ENCODE measurements at places on chromosomes 7 and 10. TPM values are rescaled to one million over a fixed set of nuclear protein-coding genes. Genes with fewer than 3 reads are reported as not detected.

Gene PILRA
- 0.45 TPM for total RNA-seq

Gene IL15RA
- total RNA-seq, result 3.9 TPM

Gene OR2A12
- not detected for total RNA-seq

Gene FERD3L
- total RNA-seq, result not detected

Gene UBE2H
- 60.0 TPM for total RNA-seq

Gene PDIA4
- 160 TPM for total RNA-seq

Gene OR2A5
- not detected for total RNA-seq

Gene TRIP6
- total RNA-seq, result 76.9 TPM

Gene EDRF1
- 33.2 TPM for total RNA-seq

Gene POT1
- total RNA-seq, result 22.3 TPM

Gene PDE1C
- 100 TPM for total RNA-seq

Gene ZC3HAV1
- 22.4 TPM for total RNA-seq

Gene CUTC
- total RNA-seq, result 24.8 TPM

Gene TMEM213
- total RNA-seq, result not detected

Gene NEUROG3
- not detected for total RNA-seq

Gene PPIF
- total RNA-seq, result 50.2 TPM

Gene ANKRD61
- total RNA-seq, result 0.19 TPM

Gene ATRNL1
- total RNA-seq, result 4.1 TPM

Gene FAM25C
- total RNA-seq, result 2.2 TPM

Gene ZNF853
- total RNA-seq, result 3.9 TPM

Gene AGMO
- total RNA-seq, result 11.9 TPM

Gene ACSM6
- not detected for total RNA-seq

Gene SLC16A9
- total RNA-seq, result 0.87 TPM

Gene ANKIB1
- 24.0 TPM for total RNA-seq

Gene SH2D4B
- 0.30 TPM for total RNA-seq

Gene CPA2
- total RNA-seq, result not detected

Gene CALCR
- total RNA-seq, result not detected

Gene PBLD
- total RNA-seq, result 0.87 TPM

Gene GET4
- total RNA-seq, result 57.3 TPM

Gene HECW1
- total RNA-seq, result 2.5 TPM

Gene LRIT1
- not detected for total RNA-seq

Gene NYAP1
- total RNA-seq, result 0.08 TPM

Gene TMEM176A
- not detected for total RNA-seq

Gene NKX2-3
- not detected for total RNA-seq

Gene BTAF1
- 35.0 TPM for total RNA-seq

Gene CAV1
- total RNA-seq, result 101 TPM

Gene CASD1
- total RNA-seq, result 6.6 TPM

Gene RSU1
- 14.3 TPM for total RNA-seq

Gene ITGB1
- total RNA-seq, result 361 TPM

Gene KCND2
- 0.30 TPM for total RNA-seq

Gene C10orf105
- not detected for total RNA-seq

Gene XPNPEP1
- total RNA-seq, result 109 TPM

Gene CALN1
- 0.08 TPM for total RNA-seq

Gene UBE3C
- total RNA-seq, result 61.0 TPM

Gene RAB19
- not detected for total RNA-seq

Gene TLX1
- total RNA-seq, result not detected

Gene MBL2
- 0.05 TPM for total RNA-seq

Gene STEAP1B
- 35.9 TPM for total RNA-seq

Gene OR6B1
- not detected for total RNA-seq

Gene CFAP43
- total RNA-seq, result 0.37 TPM

Gene OR2A42
- not detected for total RNA-seq

Gene ASL
- total RNA-seq, result 43.8 TPM

Gene PKD2L1
- total RNA-seq, result not detected

Gene MARVELD1
- total RNA-seq, result 34.7 TPM

Gene CTBP2
- 94.7 TPM for total RNA-seq

Gene GPR37
- total RNA-seq, result 3.3 TPM

All from A375 (cell line).